Kidney (tissue), 22 donors: ENCODE measurements at places on chromosomes 12 and 14.

GRCh38 chr12:52878507-52879393, 26.1 kb downstream of the KRT8 start:
- DNase-seq, result no peak

GRCh38 chr12:15474766-15475165, 152.5 kb downstream of the PTPRO start:
- DNase-seq, result no peak

DNA sequence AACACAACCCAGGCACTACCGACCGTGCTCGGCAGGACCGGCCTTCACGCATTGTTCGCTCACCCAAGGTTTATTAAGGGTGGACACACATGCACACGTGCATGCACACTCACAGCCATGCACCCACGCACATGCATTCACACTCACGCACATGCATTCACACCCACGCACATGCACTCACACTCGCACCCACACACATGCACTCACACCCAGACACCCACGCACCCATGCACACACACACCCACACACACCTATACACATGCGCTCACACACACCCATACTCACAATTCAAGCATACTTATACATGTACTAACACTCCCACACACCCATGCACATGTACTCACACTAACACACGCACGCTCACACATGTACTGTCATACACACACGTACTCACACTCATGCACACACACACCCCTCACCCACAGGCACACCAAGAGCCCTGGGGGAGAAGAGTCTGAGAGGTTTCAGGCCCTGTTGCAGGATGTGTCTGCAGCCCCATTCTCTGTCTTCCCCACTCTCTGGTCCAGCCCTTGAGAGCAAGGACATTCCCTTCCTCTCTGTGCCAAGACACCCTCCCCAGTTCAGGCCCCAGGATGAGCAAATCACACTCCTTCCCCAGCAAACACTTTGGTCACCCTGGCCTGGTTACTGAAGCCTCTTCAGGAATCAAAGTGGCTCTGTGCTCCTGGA, 49.4 kb upstream of the BCL11B start:
- DNase-seq, result no peak

- no peak for DNase-seq
These were observed 4.5 kb upstream of the GOLGA5 start for GRCh38 chr14:92789457-92790089.

- no peak for DNase-seq
These were observed 30.9 kb downstream of the NT5DC3 start for GRCh38 chr12:103810111-103810510.

GRCh38 chr12:83945871-83946270, 966.7 kb downstream of the SLC6A15 start:
- DNase-seq, result no peak

- DNase-seq, result peak; percentile 33
These were observed 347.4 kb downstream of the DPF3 start for GRCh38 chr14:72546344-72547016.

- no peak for DNase-seq
These were observed 15.0 kb downstream of the CSRP2 start for GRCh38 chr12:76863837-76864236.

GRCh38 chr12:52924764-52925716, 20.2 kb upstream of the KRT8 start:
- no peak for DNase-seq

GRCh38 chr12:52013626-52014310, 7.0 kb downstream of the TAMALIN start:
- DNase-seq, result peak; percentile 43

- DNase-seq, result peak; percentile 88
These were observed at the start of gene IFI27L2 for GRCh38 chr14:94129111-94129757. Gene IFI27L2 (minus strand): TSS chr14:94129604. CDS start chr14:94129564, 40 bp downstream.

DNA sequence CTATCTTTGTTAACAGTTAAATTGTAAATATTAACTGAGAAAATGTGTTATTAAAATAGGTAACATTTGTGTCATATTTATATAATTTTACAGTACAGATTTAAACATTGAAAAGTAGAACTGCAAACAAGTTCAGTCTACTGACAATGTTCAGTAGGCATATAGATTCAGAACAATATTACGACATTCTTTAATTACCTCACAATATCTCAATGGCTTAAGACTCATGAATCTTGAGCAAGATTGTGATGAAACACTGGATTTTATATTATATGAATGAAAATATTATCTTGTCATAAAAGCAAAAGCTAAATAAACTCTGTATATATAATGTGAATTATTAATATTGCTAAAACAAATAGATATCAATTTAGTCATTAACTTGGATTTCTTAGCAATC, 194.9 kb downstream of the ADAMTS20 start:
- no peak for DNase-seq

DNA sequence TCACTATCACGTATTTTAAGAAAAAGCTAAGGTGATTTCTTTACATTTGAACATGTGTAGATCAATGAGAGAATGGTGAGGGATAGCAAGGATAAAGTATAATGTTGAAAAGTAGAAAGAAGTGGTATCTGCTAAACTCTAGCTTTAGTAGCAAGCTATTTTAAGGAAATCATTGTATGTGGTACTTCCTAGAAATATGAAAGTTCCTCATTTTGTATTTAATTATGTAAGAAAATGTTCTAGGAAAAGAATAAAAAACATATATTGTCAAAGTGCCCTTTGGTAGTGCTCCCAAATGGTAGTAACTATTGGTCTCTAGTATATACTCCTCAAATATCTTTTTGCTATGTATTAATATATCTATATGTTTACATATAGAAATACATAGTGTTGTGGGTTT, 35.7 kb downstream of the RAB21 start:
- no peak for DNase-seq

GRCh38 chr14:75989134-75989533, 3.6 kb downstream of the IFT43 start:
- DNase-seq, result peak; percentile 52

DNA sequence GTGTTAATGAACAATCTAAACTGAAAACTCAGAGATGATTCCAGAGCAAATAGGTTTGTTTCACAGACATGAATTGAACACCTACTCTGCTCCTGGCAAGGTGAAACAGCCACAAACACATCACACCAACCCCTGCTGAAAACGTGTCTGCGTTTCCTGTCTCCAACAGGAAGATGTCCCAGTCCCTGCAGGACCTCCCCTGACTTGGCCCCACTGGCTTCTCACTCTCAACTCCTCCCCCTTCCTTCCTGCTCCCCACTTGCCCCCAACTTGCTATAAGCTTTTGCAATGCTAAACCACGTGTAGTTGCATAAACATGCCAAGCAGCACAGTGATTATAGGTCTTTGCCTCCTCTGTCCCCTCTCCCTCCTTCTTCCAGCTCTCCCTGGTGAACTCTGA, 567.6 kb downstream of the BCL11B start:
- DNase-seq, result no peak

- DNase-seq, result no peak
These were observed 368.8 kb downstream of the ALG10 start for GRCh38 chr12:34390846-34391700.

DNA sequence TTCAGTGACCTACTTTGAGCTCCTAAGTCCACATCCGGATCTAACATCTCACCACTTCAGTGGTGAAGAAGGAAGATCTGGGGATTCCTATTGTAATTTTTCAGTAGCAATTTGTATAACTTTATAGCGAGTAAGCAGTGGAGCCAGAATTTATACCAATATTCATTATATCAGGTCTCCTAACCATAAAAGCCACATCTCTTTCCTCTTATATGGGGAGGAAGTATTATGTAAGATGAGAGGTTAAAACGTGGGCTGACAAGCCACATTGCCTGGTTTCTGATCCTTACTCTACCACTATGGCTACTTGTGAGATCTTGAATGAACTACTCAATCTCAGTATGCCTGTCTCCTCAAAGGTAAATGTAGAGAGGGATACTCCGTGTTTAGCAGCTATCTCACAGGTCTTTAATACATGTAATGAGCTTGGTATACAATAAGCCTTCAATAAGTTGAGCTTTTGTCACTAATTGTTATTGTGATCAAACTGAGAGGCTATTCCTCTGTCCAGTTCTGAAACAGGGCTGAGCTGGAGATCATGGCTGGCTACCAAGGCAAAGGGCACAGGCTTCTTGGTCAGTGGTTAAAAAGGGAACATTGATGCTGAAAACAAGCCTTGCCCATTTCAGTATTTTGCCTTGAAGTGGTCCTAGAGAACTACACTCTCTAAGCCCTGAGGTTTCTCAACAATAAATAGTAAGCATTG, 3.3 kb upstream of the TMEM117 start:
- no peak for DNase-seq

DNA sequence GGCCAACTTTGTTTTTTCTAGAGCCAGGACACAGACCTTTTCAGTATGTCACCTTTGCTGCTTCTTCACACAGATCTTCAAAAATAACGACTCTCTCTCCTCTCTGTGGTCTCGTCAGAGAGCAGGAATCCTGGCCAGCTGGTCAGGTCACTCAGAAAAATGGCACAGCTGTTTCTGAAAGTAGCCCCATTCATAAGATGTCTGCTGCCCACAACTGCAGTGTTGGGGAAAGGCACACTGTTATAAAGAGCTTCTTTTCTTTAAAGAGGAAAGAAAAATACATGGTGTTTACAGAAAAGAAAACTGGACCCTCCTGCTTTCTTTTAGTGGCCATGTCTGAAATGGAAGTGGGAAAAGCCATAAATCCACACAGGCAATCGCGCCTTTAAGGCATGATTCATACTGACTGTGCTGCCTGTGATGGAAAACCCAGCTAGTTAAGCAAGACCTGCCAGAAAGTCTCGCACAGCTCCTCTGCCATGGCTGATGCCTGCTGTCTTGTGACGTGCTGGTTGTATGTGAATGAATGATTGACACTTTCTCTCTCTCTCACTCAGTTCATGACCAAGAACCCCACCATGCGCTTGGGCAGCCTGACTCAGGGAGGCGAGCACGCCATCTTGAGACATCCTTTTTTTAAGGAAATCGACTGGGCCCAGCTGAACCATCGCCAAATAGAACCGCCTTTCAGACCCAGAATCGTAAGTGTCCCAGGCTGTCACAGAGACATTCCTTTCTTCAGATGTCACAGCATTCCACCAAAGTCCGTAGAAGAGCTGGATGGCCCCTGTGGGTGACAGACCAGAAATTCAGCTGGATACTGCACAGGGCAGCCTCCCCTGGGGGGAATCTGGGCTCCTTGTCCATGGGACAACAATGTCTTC, 147.9 kb upstream of the HIF1A start:
- no peak for DNase-seq

- DNase-seq, result no peak
These were observed 11.6 kb downstream of the CNOT2 start for GRCh38 chr12:70254846-70255245.

GRCh38 chr12:102633981-102634605, 153.7 kb upstream of the IGF1 start:
- no peak for DNase-seq

DNA sequence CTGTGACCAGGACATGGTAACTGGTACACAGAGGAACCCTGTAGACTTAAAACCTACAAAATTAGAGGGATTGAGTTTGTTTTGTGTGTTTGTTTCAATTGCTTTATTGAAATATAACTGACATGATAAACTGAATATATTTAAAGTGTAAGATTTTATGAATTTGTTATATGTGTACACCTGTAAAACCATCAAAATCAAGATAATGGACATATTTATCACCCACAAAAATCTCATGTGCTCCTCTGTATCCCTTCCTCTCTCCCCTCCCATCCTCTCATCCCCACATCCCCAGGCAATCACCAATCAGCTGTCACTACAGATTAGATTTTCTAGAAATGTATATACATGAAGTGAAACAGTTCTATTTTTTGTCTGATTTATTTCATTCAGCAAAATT, 565.5 kb downstream of the NOVA1 start:
- DNase-seq, result no peak

DNA sequence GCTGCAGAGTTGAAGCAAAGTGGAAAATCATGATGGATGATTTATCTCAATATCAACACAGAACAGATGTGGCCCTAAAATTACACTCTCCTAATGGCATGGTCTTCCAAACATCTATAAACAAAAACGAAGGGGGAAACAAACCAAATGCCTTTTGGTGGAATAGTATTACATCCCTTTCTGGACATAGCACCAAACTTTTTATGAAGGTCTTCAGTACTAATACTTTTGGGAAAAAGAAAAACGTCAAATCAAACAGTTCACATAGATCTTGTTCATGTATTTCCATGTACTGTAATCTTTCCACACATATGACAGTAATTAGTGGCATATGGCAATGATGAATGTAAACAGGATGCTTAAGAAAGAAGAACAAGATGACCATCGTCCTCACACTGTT, 22.9 kb upstream of the ANAPC7 start:
- DNase-seq, result no peak

DNA sequence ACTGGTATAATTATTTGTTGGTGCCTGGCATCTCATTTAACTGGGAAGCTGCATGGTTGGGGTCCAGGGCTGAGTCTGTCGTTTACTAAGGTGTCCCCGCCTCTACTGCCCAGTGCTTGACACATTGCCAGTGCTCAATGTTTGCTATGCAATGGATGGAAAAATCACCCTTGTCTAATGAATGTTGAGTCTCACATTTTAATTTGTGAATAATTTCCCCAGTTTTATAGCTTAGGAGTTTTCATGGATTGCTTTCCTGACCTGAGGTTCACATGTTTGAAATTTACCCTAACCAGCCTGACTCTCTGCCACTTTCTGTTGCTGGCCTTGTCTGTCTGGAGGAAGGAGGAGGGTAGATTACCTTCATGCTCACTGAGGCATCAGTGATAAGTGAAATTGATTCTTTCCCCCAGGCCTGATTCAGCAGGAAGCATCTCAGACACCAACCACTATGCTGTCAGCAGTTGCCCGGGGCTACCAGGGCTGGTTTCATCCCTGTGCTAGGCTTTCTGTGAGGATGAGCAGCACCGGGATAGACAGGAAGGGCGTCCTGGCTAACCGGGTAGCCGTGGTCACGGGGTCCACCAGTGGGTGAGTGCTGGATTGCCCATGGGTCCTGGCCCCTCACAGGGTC, 2.4 kb downstream of the DHRS2 start:
- no peak for DNase-seq

DNA sequence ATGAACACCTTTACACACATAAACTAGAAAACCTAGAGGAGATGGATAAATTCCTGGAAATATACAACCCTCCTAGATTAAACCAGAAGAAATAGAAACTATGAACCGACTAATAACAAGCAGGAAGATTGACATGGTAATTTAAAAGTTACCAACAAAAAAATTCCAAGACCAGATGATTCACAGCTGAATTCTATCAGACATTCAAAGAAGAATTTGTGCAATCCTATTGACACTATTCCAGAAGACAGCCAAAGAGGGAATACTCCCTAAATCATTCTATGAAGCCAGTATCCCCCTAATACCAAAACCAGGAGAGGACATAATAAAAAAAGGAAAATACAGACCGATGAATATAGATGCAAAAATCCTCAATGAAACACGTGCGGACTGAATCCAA, 102.6 kb upstream of the KRR1 start:
- DNase-seq, result no peak

DNA sequence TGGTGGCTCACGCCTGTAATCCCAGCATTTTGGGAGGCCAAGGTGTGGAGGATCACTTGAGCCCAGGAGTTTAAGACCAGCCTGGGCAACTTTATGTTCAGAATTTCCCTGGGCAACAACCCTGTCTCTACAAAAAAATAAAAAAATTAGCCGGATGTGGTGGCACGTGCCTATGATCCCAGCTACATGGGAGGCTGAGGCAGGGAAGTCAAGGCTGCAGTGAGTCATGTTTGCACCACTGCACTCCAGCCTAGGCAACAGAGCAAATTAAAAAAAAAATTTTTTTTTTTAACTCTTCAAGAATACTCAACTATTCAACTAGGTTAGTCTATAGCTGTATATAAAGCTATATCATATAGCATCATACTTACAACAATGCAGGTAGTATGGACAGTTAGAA, 113.0 kb downstream of the RALGAPA1 start:
- no peak for DNase-seq

GRCh38 chr14:55600784-55601561, 21.0 kb downstream of the KTN1 start:
- DNase-seq, result no peak

- DNase-seq, result no peak
These were observed 180.6 kb downstream of the AACS start for GRCh38 chr12:125245581-125246557.
